ENCODE measurements at places on chromosomes 6 and 20. TPM values are rescaled to one million over a fixed set of nuclear protein-coding genes. Genes with fewer than 3 reads are reported as not detected.

The ME1 gene
- 45.3 TPM for total RNA-seq

DNA sequence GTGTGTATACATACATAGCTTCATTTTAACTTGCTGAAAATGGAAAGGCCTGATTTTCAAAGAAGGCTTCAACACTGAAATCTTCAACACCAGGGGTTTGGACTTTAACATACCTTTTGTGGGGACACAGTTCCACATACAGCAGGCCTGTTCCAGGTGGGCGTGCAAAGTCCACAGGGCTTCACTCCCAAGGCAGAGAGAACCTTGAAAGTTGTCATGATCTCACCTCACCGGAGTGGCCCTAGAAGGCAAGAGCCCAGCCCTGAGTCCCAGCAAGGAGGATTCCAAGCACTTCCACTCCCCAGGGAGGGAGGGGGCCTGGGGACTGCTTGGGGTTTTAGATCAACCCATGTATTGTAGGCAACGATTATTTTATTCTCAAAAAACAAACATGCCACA, 47.2 kb downstream of the TMEM242 start:
- no peak for DNase-seq

DNA sequence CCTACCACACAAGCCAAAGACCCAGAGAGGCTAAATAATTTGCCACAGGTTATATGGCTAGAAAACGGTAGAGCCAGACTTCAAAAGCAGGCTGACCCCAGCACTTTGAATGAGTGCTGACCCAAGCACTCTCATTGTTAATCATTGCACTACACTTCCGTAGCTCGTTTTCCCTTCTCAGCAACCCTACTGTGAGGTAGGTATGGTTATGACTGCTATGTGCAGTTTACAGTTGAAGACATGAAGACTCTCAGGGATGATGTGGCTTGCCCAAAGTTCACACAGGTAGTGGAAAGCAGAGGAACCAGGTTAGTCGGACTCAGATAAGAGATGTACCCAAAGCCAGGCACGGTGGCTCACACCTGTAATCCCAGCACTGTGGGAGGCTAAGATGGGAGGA, 33.5 kb upstream of the RIMS4 start:
- DNase-seq = no peak

DNA sequence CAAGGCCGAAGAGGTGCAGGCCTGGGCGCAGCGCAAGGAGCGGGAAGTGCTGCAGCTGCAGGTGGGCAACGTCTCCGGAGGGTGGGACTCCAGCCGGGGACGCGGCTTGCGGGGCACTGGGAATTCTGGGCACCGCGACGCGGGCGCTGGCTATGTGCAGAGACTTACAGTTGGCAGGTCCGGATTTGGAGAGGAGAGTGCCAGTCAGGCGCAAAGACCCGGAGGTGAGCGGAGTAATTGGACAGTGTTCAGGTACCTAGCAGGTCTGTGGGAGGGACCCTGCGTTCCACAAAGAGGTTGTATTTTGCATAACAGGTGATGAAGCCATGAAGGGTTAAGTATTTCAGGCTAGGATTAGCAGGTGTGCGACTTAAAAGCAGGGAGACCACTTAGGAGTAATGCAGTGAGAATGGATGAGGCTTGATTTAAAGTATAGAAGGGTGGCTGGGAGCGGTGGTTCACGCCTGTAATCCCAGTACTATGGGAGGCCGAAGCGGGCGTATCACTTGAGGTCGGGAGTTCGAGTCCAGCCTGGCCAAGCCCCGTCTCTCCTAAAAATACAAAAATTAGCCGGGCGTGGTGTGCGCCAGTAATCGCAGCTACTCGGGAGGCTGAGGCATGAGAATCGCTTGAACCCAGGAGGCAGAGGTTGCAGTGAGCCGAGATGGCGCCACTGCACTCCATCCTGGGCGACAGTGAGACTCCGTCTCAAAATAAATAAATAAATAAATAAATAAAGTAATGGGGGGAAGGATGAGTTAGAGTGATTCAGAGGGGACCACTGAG, 1.0 kb downstream of the MRPS26 start:
- DNase-seq = peak; percentile 47

The DACT2 gene
- 0.89 TPM for total RNA-seq

DNA sequence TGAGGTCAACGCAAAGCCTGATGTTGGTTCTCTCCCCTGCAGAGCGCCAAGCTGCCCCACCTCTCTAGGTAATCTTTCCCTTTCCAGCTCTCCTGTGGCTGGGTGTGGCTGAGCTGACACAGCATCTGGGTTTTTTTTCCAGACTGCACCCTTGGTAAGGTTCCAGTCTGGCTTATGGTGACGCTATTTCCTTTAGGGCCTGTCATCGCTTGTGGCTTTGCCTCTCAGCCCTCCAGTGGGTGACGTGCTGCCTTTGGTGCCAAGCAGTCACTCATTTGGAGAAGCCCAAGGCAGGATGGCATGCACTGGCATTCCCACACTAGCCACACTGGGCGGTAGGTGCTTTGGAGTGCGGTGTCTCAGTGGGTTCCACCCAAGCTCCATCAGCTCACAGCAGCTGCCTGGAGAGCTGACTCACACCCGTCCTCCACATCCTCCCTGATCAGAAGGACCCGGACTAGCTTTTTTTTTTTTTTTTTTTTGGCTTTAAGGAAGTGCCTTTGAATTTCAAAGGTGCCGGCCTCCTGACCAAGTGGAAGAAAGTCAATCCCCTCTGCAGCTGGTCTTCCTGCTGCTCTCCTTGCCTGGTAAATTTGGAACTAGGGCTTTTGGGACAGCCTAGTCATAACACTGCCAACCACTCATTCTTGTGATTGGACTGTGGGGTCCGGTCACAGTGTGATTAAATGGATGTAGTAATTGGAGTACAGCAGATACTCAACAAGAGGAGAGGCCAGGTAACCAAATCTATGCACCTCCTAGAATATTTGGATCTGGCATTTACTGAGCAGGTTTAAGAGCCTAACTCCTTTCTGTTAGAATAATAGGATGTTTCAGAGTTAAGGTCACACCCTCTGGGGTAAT, 153.6 kb downstream of the CD83 start:
- peak; percentile 98 for DNase-seq

DNA sequence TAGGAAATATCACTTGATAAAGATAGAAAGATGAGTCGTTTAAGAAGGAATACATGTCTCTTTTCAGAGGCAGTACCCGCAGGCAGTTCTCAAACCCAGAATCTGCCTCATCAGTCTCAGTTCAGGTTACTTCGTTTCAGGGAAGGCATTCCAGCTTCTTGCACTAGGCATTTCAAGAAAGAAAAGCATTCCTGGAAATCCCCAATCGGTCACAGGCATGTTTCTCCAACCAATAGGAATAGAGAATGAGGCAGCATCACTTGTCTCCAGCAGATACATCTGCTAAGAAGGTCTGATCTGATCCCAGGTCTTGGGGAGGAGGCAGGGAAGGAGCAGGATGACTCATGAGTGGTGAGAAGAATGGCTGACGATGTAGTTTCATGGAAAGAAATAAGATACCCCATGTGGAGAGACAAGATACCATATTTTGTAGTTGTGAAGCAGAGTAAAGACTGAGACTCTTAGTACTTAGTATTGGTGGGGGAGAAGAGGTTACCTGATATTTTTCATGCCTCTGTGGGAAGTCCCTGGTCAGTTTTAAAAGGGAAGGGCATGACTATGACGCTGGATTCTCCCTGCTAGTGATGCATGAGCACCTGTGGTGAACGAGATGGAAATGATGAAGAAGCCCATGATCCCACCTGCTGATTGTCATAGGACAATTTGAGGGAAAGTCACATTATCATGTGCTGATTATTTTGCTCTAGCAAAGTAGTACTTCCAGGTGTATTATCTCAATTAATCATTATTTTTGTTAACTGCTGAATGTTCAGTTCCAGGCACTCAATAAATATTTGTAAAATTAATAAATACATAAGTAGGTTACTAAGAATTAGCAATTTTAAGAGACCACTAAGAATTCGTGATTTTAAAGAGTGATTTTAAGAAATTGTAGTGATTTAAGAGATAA, 20.3 kb upstream of the HLA-DRB1 start:
- DNase-seq = peak; percentile 99

The C6orf52 gene
- total RNA-seq = 1.4 TPM

The MTRF1L gene
- 30.5 TPM for total RNA-seq

- DNase-seq = no peak
Observed at GRCh38 chr20:44541992-44542391, 20.1 kb upstream of the SERINC3 start.

Measured in renal cortical epithelial cell (primary cell).